Stimulated activated CD4-positive, alpha-beta T cell treated with anti-CD3 and anti-CD28 coated beads, Interleukin-1b, Interleukin-23, amount 100 ng/mL, for 1 hour (primary cell): ENCODE measurements at places on chromosomes 7 and 10.

DNA sequence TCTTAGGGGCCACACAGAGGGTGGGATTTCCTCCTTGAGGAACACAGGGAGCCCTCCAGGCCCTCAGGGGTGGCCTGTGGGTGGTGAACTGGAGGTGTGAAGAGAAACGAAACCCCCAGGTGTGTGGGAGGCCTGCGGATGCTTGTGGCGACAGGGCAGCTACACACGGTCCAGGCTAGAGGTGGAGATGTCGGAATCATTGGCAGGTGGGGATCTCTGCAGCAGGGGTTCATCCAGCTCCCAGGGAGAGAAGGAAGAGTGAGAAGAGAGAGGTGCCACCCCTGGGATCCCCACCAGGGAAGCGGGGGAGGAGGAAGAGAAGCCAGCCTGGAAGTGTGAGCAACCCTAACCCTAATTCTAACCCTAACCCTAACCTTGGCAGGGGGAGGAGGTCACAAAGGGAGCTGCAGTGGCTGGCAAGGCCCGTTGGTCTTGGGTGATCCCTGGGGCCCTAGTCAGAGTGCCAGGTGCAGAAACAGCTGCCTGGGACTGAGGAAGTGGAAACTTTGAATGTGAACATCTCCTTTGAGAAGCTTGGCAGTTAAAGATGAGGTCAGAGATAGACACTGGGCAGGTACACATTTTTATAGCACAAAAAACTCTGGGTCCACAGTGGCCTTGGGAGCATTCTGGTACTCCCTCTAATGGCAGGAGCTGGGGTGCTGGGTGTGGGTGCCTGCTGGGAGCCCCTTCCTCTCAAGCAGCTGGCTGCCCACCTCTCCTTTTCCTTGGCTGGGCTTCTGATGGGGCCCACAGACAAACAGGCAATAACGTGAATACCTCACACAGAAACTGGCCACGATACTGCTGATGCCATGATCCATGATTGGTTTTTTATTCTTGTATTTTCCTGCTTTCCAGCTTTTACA is 6.8 kb upstream of the AEBP1 start:
- DNase-seq = no peak

DNA sequence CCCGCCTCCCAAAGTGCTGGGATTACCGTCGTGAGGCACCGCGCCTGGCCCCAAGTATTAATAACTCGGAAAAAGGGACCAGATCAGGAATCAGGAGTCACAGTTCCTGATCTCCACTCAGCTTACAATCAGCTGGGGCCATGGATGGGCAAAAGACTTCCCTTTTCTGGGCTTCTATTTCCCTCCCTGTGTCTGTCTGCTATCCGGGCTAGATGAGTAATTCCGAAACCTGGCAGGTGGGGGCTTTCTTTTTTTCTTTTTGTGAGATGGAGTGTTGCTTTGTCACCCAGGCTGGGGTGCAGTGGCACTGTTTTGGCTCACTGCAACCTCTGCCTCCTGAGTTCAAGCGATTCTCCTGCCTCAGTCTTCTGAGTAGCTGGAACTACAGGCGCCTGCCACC is 11.6 kb downstream of the RPS24 start:
- no peak for DNase-seq

- DNase-seq = no peak
These were observed 196.4 kb upstream of the POM121L12 start for GRCh38 chr7:52838981-52839411.

DNA sequence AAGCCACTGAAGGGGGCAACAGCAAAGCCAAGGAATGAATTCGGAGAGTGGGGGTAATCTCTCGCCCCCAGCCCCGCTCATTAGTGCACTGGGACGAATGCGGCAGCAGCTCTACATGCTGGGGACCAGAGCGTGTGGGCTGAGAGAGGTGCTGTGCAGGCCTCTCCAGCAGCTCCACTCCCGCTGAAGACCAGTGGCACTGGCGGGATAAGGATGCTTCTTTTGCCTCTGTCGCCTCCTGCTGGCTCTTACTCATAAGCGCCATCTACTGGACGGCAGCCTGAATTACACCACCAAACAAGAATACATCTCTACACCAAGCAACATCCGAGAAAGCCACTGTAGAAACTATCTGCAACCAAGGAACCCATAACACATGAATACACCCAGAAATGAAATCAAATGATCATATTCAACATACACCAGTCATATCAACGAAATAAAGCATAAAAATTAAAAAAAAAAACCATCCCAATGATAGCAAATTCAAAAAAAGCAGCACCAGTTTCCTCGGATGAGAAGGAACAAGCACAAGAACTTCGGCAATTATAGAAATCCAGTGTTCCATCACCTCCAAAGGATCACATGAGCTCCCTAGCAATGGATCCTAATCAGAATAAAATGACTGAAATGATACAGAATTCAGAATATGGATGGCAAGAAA is 79.0 kb upstream of the TMEM168 start:
- DNase-seq = no peak

- no peak for DNase-seq
These were observed 60.5 kb downstream of the BICC1 start for GRCh38 chr10:58573144-58573543.

GRCh38 chr10:118948786-118949185 is 80.7 kb upstream of the NANOS1 start:
- no peak for DNase-seq

GRCh38 chr10:82737549-82737948 is 862.6 kb downstream of the NRG3 start:
- DNase-seq = no peak

DNA sequence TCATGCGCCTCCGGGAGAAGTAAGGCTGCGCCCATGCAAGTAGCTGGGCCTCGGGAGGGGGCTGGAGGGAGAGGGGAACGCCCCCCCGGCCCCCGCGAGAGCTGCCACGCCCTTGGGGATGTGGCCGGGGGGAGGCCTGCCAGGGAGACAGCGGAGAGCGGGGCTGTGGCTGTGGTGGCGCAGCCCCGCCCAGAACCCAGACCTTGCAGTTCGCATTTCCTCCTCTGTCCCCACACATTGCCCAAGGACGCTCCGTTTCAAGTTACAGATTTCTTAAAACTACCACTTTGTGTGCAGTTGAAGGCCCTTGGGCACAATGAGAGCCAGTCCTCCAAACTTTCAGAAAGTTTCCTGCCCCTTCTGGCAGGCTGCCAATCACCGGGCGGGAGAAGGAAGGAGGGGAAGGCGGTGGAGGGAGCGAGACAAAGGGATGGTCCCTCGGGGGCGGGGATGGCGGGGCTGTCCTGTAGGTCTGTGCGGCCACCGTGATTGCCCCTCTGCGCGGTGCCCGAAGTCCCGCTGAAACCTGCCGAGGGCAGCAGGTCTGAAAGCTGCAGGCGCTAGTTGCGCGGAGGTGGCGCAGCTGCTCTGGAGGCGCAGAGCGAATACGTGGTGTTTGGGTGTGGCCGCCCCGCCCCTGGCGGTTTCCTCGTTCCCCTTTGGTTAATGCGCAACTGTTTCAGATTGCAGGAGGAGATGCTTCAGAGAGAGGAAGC is 2.1 kb downstream of the VIM start:
- peak; percentile 72 for DNase-seq

GRCh38 chr7:1298051-1298930 is 65.6 kb downstream of the UNCX start:
- no peak for DNase-seq
